Vagina (tissue), 2 donors: ENCODE measurements at places on chromosomes 12 and 14. TPM values are rescaled to one million over a fixed set of nuclear protein-coding genes. Genes with fewer than 3 reads are reported as not detected.

The GPR84 gene
- total RNA-seq = not detected

The CD163 gene
- 96.3 TPM for total RNA-seq

The DMAC2L gene
- total RNA-seq = 31.4 TPM

The CLEC2D gene
- total RNA-seq = 13.5 TPM

The KCNA1 gene
- total RNA-seq = 0.74 TPM

The APOF gene
- total RNA-seq = not detected

The ADCY4 gene
- total RNA-seq = 32.7 TPM

The RTL1 gene
- total RNA-seq = not detected

The OR4E2 gene
- not detected for total RNA-seq

The EIF2S3B gene
- total RNA-seq = 1.2 TPM

The KRT6C gene
- 257 TPM for total RNA-seq

The LHX5 gene
- not detected for total RNA-seq

The TAS2R20 gene
- total RNA-seq = 4.7 TPM

The MLH3 gene
- 32.9 TPM for total RNA-seq

The ASIC1 gene
- 2.9 TPM for total RNA-seq

The ATL1 gene
- total RNA-seq = 6.9 TPM

The TMPRSS12 gene
- total RNA-seq = not detected

The TIGAR gene
- total RNA-seq = 0.98 TPM

The ACVRL1 gene
- total RNA-seq = 115 TPM

The AQP6 gene
- total RNA-seq = not detected

The FBLN5 gene
- 240 TPM for total RNA-seq

The FITM1 gene
- total RNA-seq = not detected

The RNASE1 gene
- 174 TPM for total RNA-seq

The EMC9 gene
- total RNA-seq = 23.8 TPM

The KRT75 gene
- not detected for total RNA-seq

The LRP1-AS gene
- total RNA-seq = not detected
